Type B pancreatic cell (in vitro differentiated cells): ENCODE measurements at places on chromosomes 16 and 17. TPM values are rescaled to one million over a fixed set of nuclear protein-coding genes. Genes with fewer than 3 reads are reported as not detected.

- no peak for DNase-seq
These were observed 237.0 kb downstream of the SOX9 start for GRCh38 chr17:72357764-72358365.

- no peak for DNase-seq
These were observed 14.9 kb downstream of the RCVRN start for GRCh38 chr17:9890124-9890523.

The PRR35 gene
- 0.12 TPM in 2 replicates for total RNA-seq

The CLEC16A gene
- total RNA-seq: 33.4 and 36.8 TPM in 2 replicates

The PRR14 gene
- 41.1 and 45.0 TPM in 2 replicates for total RNA-seq
